Activated CD4-positive, alpha-beta T cell treated with anti-CD3 and anti-CD28 coated beads for 48 hours (primary cell): ENCODE measurements at places on chromosomes 1 and 21.
A peak's percentile ranks its signal among the peaks of the same experiment; 100 is the strongest.

DNA sequence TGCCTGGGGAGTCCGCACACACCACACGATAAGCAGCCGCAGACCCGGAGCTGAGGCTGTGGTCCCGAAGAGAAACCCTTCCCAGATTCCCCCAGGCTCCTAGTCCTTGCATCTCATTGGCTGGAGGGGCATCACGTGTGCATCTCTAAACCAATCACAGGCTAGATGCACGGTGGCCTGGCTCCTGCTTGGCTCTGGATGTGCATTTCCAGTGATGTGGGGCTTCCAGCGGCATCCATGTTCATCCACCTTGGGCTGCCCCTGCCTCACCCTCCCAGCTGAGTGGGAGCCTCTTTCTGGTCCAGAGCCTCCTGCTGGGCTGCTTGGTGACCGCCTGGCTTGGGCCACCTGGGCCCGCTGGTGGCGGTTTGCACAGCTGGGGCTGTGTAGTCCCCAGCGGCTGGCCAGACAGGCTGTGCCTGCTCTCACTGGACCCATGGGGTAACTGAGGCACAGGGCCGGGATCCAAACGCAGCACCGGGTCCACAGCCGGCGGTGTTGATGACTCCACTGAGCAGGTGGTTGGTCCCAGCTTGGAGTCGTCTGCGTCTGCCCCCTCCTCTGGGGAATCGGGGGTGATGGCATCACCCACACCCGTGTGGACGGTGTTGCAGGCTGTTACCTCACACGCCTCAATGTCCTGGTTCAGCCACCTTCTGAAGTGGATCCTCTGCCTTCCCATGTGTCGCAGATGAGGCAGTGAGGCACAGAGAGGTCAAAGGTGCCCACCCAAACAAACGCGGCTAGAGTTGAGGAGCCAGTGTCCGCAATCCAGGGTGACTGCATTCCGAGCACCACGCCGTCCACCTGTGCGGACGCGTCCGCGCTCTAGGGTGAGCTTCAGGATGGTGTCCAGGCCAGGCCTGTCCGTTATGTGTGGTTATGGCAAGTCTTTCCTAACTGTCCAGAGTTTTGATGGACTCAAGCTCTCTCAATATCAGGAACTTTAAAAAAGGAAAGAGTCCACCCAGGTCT lies 41.3 kb downstream of the COL6A1 start:
- DNase-seq: no peak

- no peak for DNase-seq
Observed at GRCh38 chr1:241598249-241598648, 41.9 kb downstream of the CHML start.

DNA sequence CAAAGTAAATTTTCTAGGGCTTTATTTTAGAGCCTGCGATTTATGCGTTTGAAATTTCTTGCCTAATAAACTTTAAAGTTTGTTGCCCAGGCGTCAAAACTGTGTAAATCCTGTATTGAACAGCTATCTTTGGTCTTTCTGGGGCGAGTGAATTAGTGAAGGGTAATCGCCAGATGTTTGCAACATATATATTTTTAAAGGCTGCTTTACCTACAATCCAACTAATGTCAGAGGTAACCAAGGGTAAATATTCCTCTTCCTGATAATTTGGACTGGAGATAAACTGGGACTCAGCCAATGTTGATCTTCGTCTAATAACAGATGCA lies 885 bp upstream of the PROX1 start:
- DNase-seq: no peak

- no peak for DNase-seq
Observed at GRCh38 chr1:225745273-225745672, 32.4 kb upstream of the SRP9 start.

DNA sequence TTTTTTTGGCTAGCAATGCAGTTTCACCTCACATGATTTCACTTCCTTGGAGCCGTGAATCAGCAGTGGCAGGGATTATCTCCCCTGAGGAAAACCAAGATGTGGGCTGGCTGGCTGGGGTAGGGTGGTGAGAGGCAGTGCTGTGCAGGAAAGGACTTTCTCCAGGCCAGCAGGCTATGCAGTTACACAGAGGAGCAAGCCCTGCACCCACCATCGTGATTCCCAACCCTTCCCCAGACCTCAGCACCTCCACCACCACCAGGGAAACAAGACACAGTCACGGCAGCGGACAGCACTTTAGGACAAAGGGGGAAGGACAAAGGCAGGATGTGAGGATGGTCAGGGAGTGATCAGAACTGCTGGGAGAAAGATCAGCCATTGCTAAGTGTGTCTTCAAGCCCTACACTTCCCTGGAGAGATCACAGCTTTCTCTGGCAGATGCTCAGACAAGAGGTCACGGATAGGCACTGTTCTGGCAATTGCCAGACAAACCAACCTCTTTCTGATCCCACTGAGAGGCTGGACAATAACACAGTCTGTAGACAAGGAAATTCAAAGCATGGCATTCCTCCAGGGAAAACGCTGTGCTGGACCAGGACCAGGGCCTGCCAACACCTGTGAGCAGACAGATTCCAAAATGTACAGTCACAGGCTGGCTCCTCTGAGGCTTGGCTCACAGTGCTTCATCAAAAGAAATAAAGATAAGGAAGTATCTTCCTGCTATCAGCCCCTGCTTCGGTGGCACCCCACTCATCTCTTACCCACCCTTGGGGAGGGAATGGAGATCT lies 509.4 kb downstream of the SMYD3 start:
- DNase-seq: no peak

GRCh38 chr1:10057343-10057742 lies 24.6 kb downstream of the UBE4B start:
- DNase-seq: no peak

DNA sequence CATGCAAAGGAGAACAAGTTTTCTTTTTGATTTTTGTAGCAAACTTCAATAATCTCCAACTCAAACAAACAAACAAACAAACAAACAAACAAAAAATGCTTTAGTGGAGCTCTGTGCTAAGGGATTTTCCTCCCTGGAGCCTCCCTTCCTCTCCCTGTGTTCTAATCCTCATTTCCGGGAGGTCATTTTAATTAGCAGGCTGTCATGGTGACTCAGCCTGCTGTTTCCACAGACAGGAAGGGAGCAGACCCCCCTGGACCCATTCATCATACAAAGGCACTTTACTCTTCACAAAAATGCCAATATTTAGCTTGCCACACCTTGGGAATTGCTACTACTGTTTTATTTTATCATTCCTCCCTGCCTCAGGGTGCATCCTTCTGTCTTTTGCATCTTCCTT lies 61.0 kb upstream of the SPATA6 start:
- DNase-seq: no peak

DNA sequence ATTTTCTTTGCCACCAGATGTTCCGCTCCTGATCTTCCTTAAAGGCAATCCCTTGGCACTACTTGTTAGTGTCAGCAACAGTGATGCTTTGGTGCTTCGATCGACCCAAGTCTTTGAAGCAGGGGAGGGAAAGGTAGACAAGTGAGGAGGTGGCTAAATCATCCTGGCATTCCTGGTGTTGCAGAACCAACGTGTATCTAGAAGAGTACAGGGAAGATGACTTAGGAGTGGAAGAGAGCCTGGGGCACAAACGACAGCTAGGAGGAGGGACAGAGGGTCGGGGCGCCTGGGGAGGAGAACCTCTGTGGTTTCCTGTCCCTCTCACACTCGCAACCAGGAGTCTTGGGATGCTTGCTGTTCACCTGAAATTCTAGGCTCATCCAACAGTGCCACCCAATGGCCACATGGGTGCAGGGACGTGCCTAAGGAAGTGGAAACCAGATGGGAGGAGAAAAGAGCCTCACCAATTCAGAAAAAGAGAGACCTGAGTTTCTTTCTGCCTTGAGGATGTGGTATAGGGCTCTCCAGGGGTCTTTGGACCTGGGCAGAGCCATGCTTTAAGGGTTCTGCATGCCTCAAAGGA lies 9.5 kb upstream of the KCNA2 start:
- DNase-seq: peak; percentile 77

DNA sequence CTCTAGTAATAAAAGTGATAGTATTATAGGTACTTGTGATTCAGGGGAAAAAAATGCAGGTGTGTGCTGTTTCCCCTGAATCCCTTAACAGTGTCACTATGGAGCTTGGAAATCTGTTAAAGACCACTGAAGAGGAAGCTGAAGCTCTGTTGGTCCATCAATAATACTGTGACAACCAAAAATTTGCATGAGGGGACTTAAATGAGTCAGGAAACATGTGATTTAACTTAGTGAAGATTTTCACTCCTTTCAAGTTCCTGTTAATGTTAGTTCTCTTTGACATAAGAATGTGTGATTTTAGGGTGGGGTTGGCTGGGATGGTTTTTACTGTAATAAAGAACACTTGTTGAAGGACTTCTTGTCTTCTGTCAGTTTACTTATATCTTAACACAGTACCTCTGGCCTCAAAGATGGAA lies 32.0 kb downstream of the VANGL2 start:
- DNase-seq: peak; percentile 24

- DNase-seq: no peak
Observed at GRCh38 chr1:205375835-205376545, 19.3 kb upstream of the KLHDC8A start.

DNA sequence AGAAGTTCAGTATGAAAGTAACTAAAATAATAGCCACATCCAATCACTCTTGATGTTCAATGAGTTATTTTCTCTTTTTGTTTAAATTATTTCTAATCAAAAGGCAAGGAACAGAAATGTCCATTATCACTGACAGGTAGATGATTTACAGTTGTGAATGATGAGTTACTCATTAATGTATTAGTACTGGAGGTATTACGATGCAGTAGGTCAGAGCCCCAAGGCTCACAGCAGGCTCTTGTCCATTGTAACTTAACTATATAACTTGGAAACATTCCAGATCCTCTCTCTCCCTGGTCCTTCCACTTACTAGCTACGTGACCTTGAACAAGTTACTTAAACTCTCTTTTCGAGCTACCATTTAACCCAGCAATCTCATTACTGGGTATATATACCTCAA lies 39.5 kb downstream of the CRB1 start:
- no peak for DNase-seq
